A549 treated with DMSO at 1 μM for 4 hours (cell line): ENCODE measurements at places on chromosomes 7 and 10. TPM values are rescaled to one million over a fixed set of nuclear protein-coding genes. Genes with fewer than 3 reads are reported as not detected.

Gene UBTD1
- 15.7 to 20.4 TPM (median 17.4 TPM) in 5 replicates for total RNA-seq

Gene ARID5B
- total RNA-seq, result 1.8 to 2.8 TPM (median 2.0 TPM) in 5 replicates

Gene AVPI1
- total RNA-seq, result 73.6 to 110 TPM (median 82.0 TPM) in 5 replicates

Gene TAS2R4
- 0.12 to 0.33 TPM (median 0.13 TPM) in 5 replicates for total RNA-seq

Gene MSMB
- total RNA-seq, result not detected in 5 replicates

Gene HTRA1
- total RNA-seq, result 48.8 to 64.7 TPM (median 56.3 TPM) in 5 replicates

Gene TBXAS1
- total RNA-seq, result 10.2 to 11.8 TPM (median 11.0 TPM) in 5 replicates

Gene DNAJB9
- 11.4 to 13.4 TPM (median 12.5 TPM) in 5 replicates for total RNA-seq

Gene ATOH7
- total RNA-seq, result 0.19 to 0.44 TPM (median 0.26 TPM) in 5 replicates

Gene CNPY1
- not detected in 5 replicates for total RNA-seq

Gene CCL24
- total RNA-seq, result 0.25 to 0.32 TPM in 2 of 5 replicates, not detected in the others

Gene ACTL6B
- total RNA-seq, result not detected in 5 replicates

Gene ZYX
- 164 to 197 TPM (median 174 TPM) in 5 replicates for total RNA-seq

Gene NAT16
- 0.09 to 0.28 TPM (median 0.17 TPM) in 5 replicates for total RNA-seq

Gene CACNA2D1
- total RNA-seq, result 5.4 to 12.3 TPM (median 11.0 TPM) in 5 replicates

Gene PKD2L1
- 0.06 to 0.16 TPM (median 0.08 TPM) in 5 replicates for total RNA-seq

Gene DNAJC1
- 21.7 to 33.2 TPM (median 29.2 TPM) in 5 replicates for total RNA-seq

Gene PTPN20
- total RNA-seq, result 4.1 to 4.9 TPM (median 4.7 TPM) in 5 replicates

Gene PODXL
- total RNA-seq, result 52.2 to 75.5 TPM (median 61.7 TPM) in 5 replicates

Gene PTF1A
- total RNA-seq, result not detected in 5 replicates

Gene SORCS3
- total RNA-seq, result not detected in 5 replicates

Gene NEURL1
- total RNA-seq, result 0.20 to 0.43 TPM (median 0.31 TPM) in 5 replicates

Gene NPFFR1
- total RNA-seq, result 0.01 TPM in 2 of 5 replicates, not detected in the others

Gene NEUROD6
- not detected in 5 replicates for total RNA-seq

Gene ITGB8
- total RNA-seq, result 0.70 to 1.2 TPM (median 1.1 TPM) in 5 replicates

Gene PNLIPRP3
- total RNA-seq, result 0.03 TPM in 1 of 5 replicates, not detected in the others

Gene FGL2
- not detected in 5 replicates for total RNA-seq

Gene LBX1
- total RNA-seq, result not detected in 5 replicates

Gene PLEKHS1
- 0.05 to 0.19 TPM (median 0.08 TPM) in 4 of 5 replicates, not detected in the other for total RNA-seq

Gene ASB13
- total RNA-seq, result 19.2 to 24.6 TPM (median 22.5 TPM) in 5 replicates

Gene NKX1-2
- 0.03 to 0.04 TPM in 2 of 5 replicates, not detected in the others for total RNA-seq

Gene GNAT3
- total RNA-seq, result not detected in 5 replicates

Gene GNGT1
- total RNA-seq, result 0.09 TPM in 1 of 5 replicates, not detected in the others

Gene EFCAB10
- 2.8 to 4.7 TPM (median 3.2 TPM) in 5 replicates for total RNA-seq

Gene SLC18A3
- 0.03 TPM in 1 of 5 replicates, not detected in the others for total RNA-seq

Gene RARRES2
- not detected in 5 replicates for total RNA-seq

Gene SOSTDC1
- not detected in 5 replicates for total RNA-seq

Gene ZNF425
- 1.0 to 1.3 TPM (median 1.2 TPM) in 5 replicates for total RNA-seq

Gene MPP7
- total RNA-seq, result 0.08 to 0.24 TPM (median 0.15 TPM) in 5 replicates

Gene LIPM
- not detected in 5 replicates for total RNA-seq

Gene CTNNA3
- not detected in 5 replicates for total RNA-seq

Gene JAZF1
- total RNA-seq, result 4.5 to 6.6 TPM (median 5.3 TPM) in 5 replicates
